ENCODE measurements at places on chromosomes 5 and 9.

GRCh38 chr5:62143268-62144229 is 162.5 kb upstream of the KIF2A start:
- DNase-seq: no peak

DNA sequence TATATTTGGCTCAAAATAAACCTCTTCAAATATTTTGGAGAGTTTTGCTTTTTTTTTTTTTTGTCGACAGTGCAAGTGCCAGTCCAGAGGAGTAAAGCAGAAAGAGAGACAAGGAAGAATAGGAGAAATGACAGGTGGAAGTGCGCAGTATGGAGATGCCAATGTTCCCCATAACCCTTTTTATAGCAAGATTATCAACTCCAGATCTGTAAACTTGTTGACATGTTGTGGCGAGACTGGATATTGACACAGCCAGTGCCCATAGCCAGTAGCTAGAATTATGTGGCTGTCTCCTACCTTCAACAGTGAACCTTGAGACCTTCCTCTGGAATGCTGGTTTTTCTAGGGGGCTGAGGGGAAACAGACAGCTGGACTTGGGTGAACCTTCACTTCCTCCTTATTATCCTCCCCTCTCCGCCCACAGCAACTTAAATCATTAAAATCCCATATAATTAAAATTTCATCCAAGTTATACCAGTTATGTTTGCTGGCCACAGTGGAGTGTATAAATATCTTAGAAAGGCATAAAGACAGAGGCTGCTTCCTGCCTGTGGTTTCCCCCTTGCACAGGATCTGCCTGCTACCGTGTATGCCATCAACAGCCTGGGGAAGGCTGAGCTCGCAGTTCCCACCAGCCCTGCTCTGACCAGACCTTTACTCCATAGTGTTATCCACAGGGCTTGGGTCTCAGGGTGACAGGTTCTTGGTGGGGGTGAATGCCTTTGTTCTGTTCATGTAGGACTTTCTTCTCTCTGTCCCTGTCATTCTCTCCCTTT is 112.3 kb upstream of the ANKH start:
- no peak for DNase-seq

GRCh38 chr9:76358628-76359280 is 35.5 kb downstream of the RFK start:
- DNase-seq: no peak

- no peak for DNase-seq
Observed at GRCh38 chr5:132762246-132763000, 14.6 kb downstream of the SEPTIN8 start.

DNA sequence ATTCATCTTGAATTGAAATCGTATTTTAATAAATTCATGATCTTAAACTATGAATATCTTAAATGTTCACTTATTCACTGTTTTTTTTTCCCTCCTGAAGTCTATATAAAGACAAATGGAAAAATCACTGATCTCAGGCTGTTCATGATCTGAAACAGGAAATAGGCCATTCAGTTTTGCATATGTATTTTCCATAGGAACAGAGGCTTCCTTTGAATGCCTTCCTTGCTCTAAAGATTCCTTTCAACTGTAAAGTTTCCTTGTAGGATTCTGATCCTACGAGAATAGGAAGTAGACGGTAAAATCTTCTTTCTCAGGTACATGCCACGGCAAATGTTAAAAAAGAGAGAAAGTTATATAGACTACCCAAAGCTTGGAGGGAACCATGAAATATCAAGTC is 194.4 kb upstream of the PPP1R2B start:
- no peak for DNase-seq

- DNase-seq: no peak
Observed at GRCh38 chr9:36969216-36969771, 64.8 kb downstream of the PAX5 start.

DNA sequence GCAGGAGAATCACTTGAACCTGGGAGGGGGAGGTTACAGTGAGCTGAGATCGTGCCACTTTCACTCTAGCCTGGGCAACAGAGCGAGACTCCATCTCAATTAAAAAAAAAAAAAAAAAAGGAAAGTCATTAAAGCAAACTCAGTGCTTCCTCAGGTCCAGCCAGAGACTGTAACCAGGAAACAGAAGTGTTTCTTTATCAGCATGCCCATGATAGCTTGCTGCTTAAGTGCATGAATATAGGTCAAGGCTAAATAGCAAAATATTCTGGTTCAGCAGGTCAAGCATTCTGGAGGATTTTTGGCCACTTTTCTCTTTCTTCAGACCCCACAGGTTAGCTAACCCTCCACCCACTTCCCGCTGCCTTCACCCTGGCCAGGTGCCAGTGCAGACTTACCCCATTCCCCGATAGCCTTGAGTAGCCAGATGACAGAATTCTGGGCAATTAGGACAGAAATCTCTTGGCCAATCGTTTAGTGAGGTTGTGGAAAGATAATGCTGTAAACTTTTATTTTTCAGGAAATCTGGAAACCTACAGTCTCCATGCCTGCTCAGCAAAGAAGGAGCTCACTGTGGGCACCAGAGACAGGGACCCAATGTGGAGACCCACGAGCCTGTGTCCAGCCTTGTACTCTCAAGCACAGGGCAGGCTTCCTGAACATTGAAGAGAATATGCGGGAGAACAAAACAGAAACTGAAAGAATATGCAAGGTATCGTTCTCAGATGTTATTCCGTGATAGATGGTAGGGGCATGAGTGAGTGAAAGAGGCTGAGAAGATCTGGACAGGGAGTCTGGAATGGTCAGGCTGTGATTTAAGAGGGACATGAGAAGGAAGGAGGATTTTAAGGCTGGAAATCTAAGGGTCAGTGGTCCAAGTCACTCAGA is 4.2 kb upstream of the UGT3A2 start:
- no peak for DNase-seq

Measured in germinal center (tissue), 1 donor.